Type B pancreatic cell (in vitro differentiated cells): ENCODE measurements at places on chromosomes 13 and 19.

DNA sequence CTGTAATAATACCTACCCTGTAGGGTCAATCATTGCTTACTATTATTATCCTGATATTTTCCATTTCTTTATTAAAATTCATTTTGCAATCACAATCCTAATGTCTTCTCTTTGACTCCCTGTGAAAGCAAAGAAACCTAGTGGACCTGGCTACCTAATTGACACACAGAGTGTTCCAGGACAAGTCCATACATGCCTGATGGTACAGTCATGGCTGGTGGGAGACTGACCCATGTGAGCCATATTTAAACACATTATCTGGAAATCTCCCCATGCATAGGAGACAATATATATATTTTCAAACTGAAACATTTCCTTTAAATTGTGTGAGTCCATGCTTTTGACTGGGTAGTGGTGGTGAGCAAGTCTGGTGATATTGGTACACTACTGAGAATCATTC, 230.6 kb upstream of the DACH1 start:
- DNase-seq = no peak

- DNase-seq = no peak
Measured at GRCh38 chr19:7360393-7360984, 11.8 kb downstream of the ARHGEF18 start.

GRCh38 chr13:97221046-97221445, 1.1 kb upstream of the MBNL2 start:
- DNase-seq = no peak

GRCh38 chr13:30450066-30450465, 15.7 kb downstream of the HMGB1 start:
- no peak for DNase-seq

- DNase-seq = no peak
Measured at GRCh38 chr19:38280030-38280921, 15.9 kb downstream of the SPINT2 start.

GRCh38 chr19:17577457-17578097, 22.1 kb downstream of the COLGALT1 start:
- no peak for DNase-seq

DNA sequence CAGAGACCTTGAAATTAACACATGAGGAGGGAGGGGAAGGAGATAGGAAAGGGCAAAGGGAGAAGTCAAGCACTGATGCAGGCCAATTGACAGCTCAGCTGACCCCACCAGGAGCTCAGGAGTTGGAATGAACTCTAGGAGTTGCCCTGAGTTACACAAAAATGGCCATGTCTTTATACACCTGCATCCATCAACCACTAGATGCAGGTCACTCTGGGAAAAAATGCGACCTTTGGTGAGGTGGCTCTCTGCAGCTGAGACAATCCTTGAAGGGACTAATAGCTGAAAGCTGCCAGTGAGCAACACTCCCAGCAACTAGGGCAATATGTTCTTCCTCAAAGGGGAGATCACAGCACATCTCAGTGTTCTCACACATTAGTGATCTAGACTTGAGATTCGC, 222.8 kb downstream of the RBM26 start:
- no peak for DNase-seq

GRCh38 chr19:12646551-12646950, 20.0 kb downstream of the MAN2B1 start:
- no peak for DNase-seq

- no peak for DNase-seq
Measured at GRCh38 chr13:66703597-66703996, 526.5 kb downstream of the PCDH9 start.

- DNase-seq = no peak
Measured at GRCh38 chr13:43111559-43112400, 88.4 kb downstream of the DNAJC15 start.

GRCh38 chr19:41939861-41940730, 11.8 kb upstream of the ERFL start:
- peak; percentile 78 for DNase-seq

GRCh38 chr13:99135591-99135990, 65.1 kb upstream of the UBAC2 start:
- no peak for DNase-seq

DNA sequence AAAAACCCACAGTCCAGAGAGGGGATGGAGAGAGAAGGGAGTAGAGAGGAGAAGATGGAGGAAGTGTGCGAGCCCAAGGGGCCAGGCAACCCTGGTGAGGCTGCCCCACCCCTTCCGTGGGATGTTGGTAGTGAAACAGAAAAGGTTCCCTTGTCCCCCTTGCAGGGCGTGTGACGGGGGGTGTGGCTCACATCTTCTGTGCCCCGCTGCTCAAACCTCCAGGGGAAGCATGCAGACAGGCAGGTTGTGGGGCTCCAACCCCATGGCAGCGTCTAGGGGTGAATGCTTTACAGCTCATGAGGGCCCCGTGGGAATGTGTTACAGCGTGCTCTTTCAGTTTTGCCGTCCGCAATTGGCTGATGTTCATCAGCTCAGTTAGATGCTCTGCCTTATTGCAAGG, 14.7 kb upstream of the EVI5L start:
- no peak for DNase-seq

- DNase-seq = no peak
Measured at GRCh38 chr19:18475762-18476331, 37.9 kb upstream of the ISYNA1 start.

DNA sequence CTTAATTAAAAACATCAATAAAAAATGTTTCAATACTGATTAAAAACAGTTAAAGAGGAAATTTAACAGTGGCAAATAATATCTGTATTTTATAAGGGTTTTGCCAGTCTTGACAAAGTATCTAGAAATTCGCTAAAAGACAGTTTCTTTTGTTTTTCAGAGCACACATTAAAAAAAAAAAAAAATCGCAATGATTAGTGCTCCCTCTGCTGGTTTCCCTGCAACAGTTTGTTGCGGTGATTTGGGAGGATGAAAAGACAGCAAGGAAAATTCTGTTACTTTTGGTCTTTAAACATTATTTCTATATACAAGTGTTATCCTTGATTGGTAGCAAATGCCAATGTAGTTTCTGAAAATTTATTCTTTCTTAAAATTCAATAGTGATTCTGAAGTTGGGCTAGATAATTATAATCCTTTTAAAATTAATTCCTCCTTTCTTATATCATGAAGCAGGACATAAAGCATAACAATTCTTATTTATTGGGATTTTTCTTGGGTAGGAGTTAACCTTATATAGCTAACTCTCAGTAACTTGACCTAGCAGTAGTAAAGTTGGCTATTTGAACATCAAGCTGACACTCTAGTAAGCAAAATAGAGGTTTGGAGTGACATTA, 23.1 kb upstream of the SPRY2 start:
- no peak for DNase-seq

- no peak for DNase-seq
Measured at GRCh38 chr19:45066921-45067661, 9.2 kb downstream of the ZNF296 start.

DNA sequence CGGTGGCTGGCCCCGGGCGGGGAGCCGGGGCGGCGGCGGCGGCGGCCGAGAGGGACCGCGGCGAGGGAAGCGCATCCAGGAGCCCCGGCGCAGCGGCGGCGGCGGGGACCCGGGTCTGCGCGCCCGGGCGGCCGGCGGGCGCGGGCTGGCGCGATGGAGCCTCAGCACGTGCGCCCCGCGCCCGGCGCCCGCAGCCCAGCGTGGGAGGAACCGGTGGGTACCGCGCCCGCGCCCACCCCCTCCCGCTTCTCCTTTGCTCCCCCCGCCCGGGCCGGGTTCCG, 7.8 kb upstream of the DGKH start:
- DNase-seq = no peak

GRCh38 chr13:62747629-62748028, 1332.0 kb upstream of the PCDH20 start:
- no peak for DNase-seq

DNA sequence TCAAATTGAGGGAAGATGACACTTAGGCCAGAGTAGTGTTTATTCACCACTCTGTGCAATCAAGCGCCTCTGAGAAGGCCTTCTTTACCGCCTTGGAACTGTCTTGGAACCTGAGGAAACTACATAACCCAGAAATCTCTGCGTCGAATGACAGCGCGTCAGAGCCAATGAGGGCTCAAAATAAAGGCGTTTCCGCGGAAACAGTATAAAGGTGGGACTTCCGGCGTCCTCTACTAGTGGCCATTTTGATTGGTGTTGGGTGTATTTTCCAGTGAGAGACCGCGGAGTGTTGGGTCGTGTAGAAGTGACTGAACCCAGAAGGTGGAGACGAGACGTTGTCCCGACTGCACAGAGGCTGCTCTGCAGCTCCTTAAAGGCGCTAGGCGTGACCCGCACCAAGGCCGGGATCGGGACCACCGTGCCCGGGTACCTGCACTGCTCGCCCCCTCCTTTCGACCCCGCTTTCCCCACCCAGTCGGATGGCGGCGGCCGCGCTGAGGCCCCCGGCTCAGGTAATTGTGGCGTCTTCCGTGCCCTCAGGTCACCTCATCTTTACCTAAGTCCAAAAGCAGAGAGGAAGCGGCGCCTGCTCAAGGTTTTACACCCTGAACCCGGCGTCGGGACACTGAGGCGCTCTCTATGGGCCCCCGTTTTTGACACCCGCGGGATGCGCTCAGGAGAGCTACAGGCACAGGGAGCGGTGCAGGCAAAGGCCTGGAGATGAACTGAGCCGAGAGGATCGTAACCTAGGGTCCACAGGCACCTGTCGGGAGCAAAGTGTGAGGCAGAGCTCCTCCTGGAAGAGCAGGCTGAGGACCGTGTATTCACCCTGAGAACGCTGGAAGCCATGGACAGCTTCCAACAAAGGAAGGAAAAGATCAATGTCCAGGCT, at the start of gene ZNF776:
TSS of gene ZNF776 (plus strand) at position 236 of the 892 bp plus-strand sequence. CDS start at position 480, 244 bp downstream.
- DNase-seq = peak; percentile 73

DNA sequence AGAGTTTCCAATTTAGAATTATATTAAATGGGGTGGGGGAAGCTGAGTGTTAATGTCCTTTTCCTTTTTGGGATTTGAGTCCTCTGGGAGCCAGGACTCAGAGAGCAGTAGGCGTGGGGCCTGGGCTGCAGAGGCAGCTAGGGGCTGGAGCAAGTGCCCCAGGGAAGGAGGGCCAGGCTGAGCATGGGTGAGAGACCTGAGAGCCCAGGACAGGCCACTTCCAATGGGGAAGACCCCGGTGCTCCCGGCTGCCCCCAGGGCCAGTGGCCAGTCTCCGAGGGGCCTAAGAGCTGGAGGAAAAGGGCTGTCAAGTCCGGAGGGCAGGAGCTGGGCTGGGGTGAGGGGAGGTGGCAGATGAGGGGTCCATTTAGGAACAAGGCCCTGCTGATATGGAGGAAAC, 371.5 kb downstream of the ZNF536 start:
- peak; percentile 66 for DNase-seq

DNA sequence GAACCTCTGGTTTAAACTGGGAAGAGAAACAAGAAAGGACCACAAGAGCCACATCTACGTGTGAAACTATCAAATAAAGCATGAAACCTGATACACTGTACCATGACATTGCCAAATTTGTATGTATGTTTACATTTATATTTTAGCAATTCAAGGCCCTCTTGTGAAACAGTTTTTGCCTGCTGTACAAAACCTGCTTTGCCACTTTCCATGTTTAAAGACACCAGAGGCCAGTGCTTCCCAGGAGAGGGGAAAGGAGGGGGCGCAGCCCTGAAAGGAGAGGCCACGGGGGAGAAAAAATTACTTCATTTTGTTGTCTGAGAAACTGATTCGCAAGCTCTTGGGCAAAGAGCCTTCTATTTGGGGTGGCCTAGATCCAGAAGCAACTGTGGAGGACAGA, 124.8 kb downstream of the DCLK1 start:
- no peak for DNase-seq

- DNase-seq = no peak
Measured at GRCh38 chr19:6413721-6414643, 10.6 kb downstream of the KHSRP start.

DNA sequence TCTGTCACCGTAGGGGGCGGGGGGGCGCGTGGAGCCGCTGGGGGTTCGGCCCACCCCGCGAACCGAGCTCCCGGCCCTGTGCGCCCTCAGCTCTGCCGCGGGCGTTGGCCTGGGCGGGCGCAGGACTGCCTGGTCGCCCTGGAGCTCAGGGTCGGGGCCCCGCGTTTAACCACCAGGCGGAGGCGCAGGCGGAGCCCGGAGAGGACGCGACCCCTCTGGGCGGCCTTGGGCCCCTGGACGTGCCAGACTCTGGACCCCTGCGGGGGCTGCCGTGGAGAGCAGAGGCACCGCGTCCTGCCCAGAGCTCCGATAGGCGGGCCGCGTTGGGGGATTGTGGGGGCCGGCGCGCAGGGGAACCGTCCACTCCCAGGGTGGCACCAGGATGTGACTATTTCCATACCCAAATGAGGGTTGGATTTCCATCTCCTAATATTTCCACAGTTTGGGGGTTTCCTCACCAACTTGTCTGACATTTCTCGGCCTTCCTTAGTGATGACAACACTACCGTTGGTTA, 13.0 kb upstream of the USP29 start:
- peak; percentile 63 for DNase-seq

- no peak for DNase-seq
Measured at GRCh38 chr13:77415253-77416071, 88.6 kb upstream of the MYCBP2 start.

- DNase-seq = no peak
Measured at GRCh38 chr19:43596842-43597461, 557 bp downstream of the ZNF576 start.

DNA sequence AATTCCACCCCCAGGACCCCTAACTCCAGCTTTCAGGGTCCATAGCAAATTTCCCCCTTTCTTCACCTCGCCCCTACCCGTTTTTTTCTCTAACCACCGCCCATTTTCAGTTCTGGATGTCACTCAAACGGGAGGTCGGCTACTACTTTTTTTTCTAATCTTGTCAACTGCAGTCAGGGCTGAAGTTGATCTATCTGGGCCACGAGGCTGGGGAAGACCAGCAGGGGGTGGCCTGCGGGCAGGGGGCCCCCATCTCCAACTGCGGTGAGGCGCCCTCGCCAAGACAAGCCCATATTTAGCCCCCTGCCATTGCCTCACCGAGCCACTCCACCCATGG, 748 bp downstream of the LHFPL6 start:
- DNase-seq = no peak

- DNase-seq = no peak
Measured at GRCh38 chr19:35882114-35882832, 13.9 kb downstream of the APLP1 start.

- no peak for DNase-seq
Measured at GRCh38 chr19:30144242-30144758, 202.3 kb downstream of the URI1 start.

GRCh38 chr19:4185413-4186086, 3.1 kb downstream of the ANKRD24 start:
- no peak for DNase-seq

GRCh38 chr19:11111771-11112144, 22.5 kb downstream of the LDLR start:
- no peak for DNase-seq

DNA sequence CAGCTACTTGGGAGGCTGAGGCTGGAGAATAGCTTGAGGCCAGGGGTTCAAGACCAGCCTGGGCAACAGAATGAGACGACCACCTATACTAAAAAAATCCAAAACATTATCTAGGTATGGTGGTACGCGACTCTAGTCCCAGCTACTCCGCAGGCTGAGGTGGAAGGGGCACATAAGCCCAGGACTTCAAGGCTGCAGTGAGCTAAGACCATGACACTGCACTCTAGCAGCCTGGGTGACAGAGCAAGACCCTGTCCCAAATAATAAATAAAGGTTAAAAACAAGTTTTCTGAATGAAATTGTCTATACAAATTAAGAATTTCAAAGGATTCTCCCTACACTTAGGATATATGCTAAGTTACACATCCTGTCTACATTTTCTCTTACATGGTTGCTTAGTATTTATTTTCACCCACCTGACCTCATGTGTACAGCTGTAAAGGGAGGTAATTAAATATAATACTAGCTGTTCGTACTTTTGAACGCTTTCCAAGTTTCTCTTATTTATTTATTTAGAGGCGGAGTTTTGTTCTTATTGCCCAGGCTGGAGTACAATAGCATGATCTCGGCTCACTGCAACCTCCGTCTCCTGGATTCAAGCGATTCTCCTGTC, 1.6 kb downstream of the SLC25A30 start:
- DNase-seq = no peak
